CD14-positive monocyte (primary cell): ENCODE measurements at places on chromosomes 1 and 21. TPM values are rescaled to one million over a fixed set of nuclear protein-coding genes. Genes with fewer than 3 reads are reported as not detected.

GRCh38 chr1:229661022-229661877, 35.2 kb downstream of the URB2 start:
- peak; percentile 54 for DNase-seq
- H3K27me3 ChIP-seq, result no peaks in the 10 kb centered on the region
- no peaks in the 10 kb centered on the region for H3K4me1 ChIP-seq
- H3K36me3 ChIP-seq, result peaks cover 37% of the 10 kb centered on the region
- no peak overlapping the region for H3K4me3 ChIP-seq
- H3K27ac ChIP-seq, result no peak overlapping the region

DNA sequence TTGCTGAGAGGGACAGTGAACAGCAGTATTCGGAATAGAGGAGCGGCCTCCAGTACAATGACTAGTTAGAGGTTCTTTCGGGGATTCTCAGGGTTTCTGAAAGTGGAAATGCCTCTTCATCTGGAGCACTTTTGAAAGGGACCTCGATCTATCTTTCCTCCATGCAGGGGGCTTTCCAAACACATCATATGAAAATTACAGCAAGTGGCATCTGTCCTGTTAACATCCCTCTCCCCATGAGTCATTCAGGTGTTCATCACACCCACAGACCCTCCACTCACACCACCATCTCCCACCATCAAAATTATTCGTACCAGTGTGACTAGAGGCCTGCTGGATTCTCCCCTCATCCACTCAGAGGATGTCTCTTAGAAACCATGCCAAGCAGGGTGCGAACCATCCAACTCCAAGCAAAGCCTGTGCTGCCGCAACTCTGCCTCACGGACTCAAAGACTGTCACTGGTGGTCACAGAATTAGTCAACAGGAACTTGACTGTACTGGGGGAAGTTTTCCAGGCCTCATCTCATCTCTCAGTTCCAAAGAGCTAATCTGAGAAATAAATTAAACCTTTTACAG, 211.1 kb downstream of the MRPL39 start:
- H3K4me3 ChIP-seq, result no peak overlapping the region
- H3K27me3 ChIP-seq, result no peaks in the 10 kb centered on the region
- DNase-seq, result no peak
- no peak overlapping the region for H3K27ac ChIP-seq

- no peak overlapping the region for H3K27ac ChIP-seq
- H3K4me3 ChIP-seq, result no peak overlapping the region
- no peaks in the 10 kb centered on the region for H3K4me1 ChIP-seq
These were observed 134.2 kb upstream of the TNFSF4 start for GRCh38 chr1:173341307-173341706.

DNA sequence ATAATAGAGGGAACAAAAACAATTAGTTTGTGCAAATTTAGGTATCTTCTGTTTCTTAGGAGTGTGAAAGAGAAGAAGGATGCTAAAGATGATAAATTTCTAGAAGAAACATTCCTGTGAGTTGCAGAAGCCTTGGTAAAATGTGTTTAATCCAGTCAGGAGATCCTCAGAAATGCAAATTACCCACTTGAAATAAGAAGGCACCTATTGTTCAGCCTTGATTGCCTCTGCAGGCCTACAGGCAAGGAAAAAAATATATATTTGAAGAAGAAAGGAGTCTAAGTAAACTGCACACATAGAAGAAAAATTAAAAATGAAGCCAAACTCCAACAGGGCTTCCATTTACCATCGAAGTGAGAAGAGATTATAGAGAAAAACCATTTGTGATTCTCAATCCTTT, 51.0 kb upstream of the LHX8 start:
- H3K27ac ChIP-seq, result no peak overlapping the region
- no peak overlapping the region for H3K4me3 ChIP-seq
- H3K4me1 ChIP-seq, result no peaks in the 10 kb centered on the region

DNA sequence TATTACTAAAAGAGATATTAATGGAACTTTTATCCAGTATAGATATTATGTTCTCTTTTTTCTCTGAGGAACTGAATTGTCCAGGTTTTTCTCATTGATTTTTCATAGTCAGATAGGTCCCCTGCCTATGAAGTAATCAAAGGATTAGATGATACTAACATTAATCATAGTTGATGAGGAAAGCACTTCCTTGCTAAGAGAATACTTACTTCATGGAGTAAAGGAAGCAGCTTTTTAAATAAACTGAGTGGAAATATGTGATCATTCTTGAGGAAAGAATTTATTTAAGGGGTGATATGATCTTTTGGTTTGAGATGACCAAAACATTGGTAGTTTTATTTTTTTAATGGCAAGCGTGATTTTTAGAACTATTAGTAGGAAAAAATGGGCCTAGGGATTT, 58.9 kb downstream of the SWT1 start:
- no peaks in the 10 kb centered on the region for H3K4me1 ChIP-seq
- no peaks in the 10 kb centered on the region for H3K36me3 ChIP-seq
- H3K4me3 ChIP-seq, result no peak overlapping the region

DNA sequence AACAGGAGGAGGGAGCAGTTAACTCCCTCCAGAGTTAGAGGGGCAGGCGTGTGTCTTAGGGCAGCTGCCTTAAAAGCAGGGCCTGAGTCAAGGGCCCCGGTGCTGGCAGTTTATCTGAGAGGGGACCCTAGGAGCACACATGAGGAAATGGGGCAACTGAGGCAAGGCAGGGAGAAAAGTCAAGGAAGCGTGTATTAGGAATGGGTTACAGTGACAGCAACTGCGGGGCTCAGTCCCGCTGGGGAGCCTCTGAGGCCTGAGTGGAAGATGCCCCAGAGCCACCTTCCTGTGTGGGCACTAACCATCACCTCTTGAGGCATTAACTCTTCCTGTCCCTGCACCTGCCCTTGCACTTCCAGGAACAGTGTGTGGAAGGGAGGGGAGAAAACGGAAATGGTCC, 276.3 kb downstream of the MATN1 start:
- H3K27me3 ChIP-seq, result no peaks in the 10 kb centered on the region
- no peak for DNase-seq
- no peaks in the 10 kb centered on the region for H3K36me3 ChIP-seq

DNA sequence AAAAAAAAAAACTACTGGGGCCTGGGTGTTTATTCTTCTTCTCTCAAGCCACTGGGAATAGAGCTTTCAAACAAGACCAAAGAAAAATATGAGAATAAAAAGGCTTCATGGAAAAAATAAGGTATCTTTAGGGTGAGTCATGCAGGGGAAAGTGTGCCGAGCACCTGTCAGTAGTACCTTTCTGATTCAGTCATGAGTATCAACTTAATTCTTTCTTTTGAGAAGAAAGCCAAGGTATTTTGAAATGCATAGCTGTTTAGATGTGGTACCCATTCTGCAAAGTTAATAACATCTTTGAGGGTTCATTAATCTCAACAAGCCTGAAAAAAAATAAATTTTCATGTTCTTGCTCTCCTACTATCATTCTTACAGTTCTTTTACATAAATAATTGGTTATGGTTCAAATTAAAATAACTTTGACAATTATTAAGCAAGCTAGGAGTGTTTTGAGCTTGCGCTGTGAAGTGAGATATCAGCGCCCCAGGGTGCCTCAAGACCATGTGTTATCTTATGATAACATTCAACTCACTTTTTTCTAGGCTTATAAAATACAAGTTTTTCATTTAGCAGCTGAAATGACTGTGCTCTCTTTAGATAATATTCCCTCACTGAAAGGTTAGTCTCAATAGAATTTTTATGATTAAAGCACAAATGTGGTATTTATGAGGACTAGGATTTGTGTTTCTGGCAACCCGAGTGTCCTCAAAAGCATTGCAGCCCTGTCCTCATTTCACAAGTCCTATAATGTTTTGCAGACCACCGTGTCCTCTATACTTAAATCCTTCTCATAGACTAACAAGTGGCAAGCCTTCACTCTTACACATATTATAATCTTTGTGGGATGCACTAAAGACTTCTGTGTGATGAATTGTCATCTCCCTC, 138.6 kb downstream of the SLC44A5 start:
- no peaks in the 10 kb centered on the region for H3K27me3 ChIP-seq
- H3K4me3 ChIP-seq, result no peak overlapping the region
- H3K27ac ChIP-seq, result no peak overlapping the region
- no peak for DNase-seq
- H3K4me1 ChIP-seq, result no peaks in the 10 kb centered on the region

DNA sequence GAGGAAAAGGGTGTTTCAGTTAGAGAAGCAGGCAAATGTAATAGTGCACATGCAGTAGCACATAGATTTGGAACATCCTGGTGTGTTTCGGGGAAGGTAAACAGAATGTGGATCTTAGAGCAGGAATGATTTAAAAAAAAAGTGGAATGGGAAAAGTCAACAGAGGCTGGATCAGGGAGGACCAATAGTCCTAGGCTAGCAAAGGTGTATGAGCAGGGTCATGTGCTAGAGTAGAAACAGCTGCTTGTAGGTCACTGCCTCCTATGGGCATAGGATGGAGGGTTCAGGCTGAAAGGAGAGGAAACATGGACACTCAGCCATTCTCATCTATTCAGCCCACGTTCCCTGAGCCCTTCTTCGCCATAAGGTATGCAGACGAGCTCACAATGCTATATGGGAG, 3.7 kb upstream of the KPNA6 start:
- H3K4me3 ChIP-seq, result no peak overlapping the region
- no peak overlapping the region for H3K27ac ChIP-seq
- peaks cover 24% of the 10 kb centered on the region for H3K36me3 ChIP-seq
- H3K4me1 ChIP-seq, result peaks cover 15% of the 10 kb centered on the region
- no peak for DNase-seq
- H3K27me3 ChIP-seq, result no peaks in the 10 kb centered on the region

DNA sequence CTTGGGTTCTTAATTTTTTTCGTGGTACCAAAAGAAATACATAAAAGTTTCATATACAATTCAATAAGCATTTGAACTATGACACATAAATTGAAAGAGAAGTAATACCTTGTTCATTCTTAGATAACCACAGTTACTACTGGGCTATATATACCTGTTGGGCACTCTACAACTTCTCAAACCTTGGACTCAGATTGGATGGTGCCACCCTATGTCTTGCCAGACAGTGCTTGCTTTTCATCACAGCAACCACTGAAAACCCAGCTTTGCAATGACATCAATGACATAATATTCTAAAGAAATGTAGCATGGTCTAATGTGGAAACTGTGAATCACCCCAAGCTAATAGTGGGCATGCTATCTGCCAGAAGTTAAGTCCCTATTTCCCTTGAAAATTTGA, 62.8 kb upstream of the DPH5 start:
- H3K4me3 ChIP-seq, result no peak overlapping the region
- DNase-seq, result no peak
- H3K4me1 ChIP-seq, result no peaks in the 10 kb centered on the region
- no peaks in the 10 kb centered on the region for H3K27me3 ChIP-seq
- no peak overlapping the region for H3K27ac ChIP-seq

DNA sequence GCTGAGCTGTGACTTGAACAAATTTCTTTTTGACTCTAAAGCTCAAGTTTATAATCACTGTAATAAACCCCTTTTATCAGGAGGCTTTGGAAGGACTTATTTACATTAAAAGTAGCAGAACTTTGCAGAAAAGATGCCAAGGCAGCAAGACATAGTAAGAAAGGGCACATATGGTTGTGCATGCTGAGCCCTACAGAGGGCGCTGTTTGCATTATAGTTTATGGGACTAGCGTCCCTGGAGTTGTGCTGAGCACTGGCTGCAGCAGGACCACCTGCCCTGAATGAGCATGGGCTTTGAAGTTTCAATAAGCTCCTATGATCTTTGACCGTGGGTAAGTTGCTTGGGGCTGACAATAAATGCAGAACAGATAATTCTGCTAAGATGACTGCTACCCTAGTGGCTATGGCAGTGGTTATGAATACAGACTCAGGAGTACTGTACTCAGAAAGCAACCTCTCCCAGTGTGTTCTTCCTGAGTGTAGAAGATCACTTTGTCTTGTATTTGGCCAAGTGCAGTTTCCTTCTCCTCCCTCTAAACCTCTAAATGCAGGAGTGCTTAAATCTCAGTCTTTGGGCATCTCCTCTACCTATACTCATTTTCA, 45.4 kb upstream of the USP1 start:
- H3K36me3 ChIP-seq, result no peaks in the 10 kb centered on the region
- H3K4me1 ChIP-seq, result no peaks in the 10 kb centered on the region
- no peaks in the 10 kb centered on the region for H3K27me3 ChIP-seq

GRCh38 chr1:1920608-1921458, 1.8 kb upstream of the TMEM52 start:
- H3K4me3 ChIP-seq, result no peak overlapping the region
- no peak overlapping the region for H3K27ac ChIP-seq
- DNase-seq, result no peak
- no peaks in the 10 kb centered on the region for H3K36me3 ChIP-seq
- H3K4me1 ChIP-seq, result peaks cover 13% of the 10 kb centered on the region
- H3K27me3 ChIP-seq, result peaks cover 14% of the 10 kb centered on the region

- no peak overlapping the region for H3K4me3 ChIP-seq
- H3K27ac ChIP-seq, result peak overlapping the region; percentile 48
- no peaks in the 10 kb centered on the region for H3K27me3 ChIP-seq
- H3K4me1 ChIP-seq, result peaks cover 9% of the 10 kb centered on the region
These were observed 76.9 kb downstream of the CLIC6 start for GRCh38 chr21:34745557-34746255.

DNA sequence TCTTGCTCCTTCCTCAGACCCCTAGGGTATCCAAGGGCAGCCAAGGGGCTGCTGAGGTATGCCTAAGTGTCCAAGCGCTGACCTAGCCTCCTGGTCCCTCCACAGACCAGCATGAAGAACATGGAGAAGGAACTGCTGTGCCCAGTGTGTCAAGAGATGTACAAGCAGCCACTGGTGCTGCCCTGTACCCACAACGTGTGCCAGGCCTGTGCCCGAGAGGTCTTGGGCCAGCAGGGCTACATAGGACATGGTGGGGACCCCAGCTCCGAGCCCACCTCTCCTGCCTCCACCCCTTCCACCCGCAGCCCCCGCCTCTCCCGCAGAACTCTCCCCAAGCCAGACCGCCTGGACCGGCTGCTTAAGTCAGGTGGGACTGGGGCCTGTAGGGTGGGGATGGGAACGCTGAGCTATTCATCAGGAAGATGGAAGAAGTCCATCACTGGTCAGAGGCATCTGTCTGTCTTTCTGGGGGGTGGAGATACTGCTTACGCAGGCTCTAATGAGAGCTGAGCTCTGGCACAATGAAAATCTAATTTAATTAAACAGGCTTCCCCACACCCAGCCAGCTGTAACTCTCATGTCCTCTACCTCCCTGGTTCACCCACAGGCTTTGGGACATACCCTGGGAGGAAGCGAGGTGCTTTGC, 1.8 kb downstream of the TRIM46 start:
- H3K27ac ChIP-seq, result no peak overlapping the region
- H3K4me3 ChIP-seq, result no peak overlapping the region
- no peak for DNase-seq
- H3K4me1 ChIP-seq, result peaks cover 42% of the 10 kb centered on the region
- H3K27me3 ChIP-seq, result no peaks in the 10 kb centered on the region

Gene DCST1
- polyA plus RNA-seq, result not detected

Gene PRRX1
- not detected in 2 replicates for polyA plus RNA-seq

Gene CLCA4
- polyA plus RNA-seq, result not detected in 2 replicates

Gene CLEC20A
- polyA plus RNA-seq, result not detected

Gene SPRR3
- polyA plus RNA-seq, result not detected in 2 replicates

Gene SEMA4A
- 121 TPM for polyA plus RNA-seq

Gene OR10Z1
- polyA plus RNA-seq, result not detected

Gene KIAA1614
- polyA plus RNA-seq, result not detected

Gene PTPRC
- 176 and 410 TPM in 2 replicates for polyA plus RNA-seq

Gene NES
- not detected in 2 replicates for polyA plus RNA-seq
